ENCODE measurements at places on chromosomes 3 and 15.

- peak; percentile 73 for DNase-seq
These were observed at the start of gene FAH for GRCh38 chr15:80152896-80153876. TSS of gene FAH (plus strand) at chr15:80152999. CDS start at chr15:80153055, 56 bp downstream.

DNA sequence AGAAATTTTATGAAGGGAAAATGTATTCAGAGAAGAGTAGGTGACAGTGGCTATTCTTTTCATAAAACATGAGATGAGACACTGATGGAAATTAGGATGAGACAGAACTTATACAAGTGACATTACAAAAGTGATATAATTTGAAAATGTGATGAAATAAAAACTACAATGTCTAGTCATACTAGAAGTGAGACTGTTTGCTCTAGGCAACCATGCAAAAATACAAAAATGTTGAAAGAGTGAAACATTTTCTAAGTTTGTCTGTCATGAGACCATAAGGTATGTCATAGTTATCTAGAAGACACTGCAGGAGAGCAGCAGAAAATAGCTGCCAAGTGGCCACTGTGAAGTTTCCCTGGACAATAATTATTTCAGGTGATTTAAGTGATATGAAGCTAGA lies 459.5 kb downstream of the DIPK2A start:
- no peak for DNase-seq

- DNase-seq, result no peak
These were observed 14.9 kb downstream of the SERPINI1 start for GRCh38 chr3:167750272-167750971.

DNA sequence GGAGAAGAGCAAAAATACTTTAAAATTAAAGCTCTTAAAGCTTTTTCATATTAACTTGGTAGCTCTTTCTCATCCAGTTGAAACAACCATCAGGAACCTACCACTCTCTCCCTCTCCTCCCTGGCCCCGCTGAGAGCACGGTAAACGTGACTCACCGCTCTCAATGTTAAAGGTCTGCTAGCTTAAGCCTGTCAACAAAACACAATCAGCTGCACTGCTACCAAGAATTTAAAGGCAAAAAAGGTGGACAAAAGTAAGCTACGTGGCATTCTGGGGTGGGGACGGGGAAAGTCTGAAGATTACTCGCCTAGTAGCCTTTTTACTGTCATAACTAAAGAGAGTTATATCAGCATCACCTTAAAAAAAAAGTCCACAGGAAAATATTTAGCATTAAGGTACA lies 8.4 kb upstream of the GP5 start:
- no peak for DNase-seq

- no peak for DNase-seq
These were observed 77.1 kb upstream of the MFGE8 start for GRCh38 chr15:88990185-88990679.

DNA sequence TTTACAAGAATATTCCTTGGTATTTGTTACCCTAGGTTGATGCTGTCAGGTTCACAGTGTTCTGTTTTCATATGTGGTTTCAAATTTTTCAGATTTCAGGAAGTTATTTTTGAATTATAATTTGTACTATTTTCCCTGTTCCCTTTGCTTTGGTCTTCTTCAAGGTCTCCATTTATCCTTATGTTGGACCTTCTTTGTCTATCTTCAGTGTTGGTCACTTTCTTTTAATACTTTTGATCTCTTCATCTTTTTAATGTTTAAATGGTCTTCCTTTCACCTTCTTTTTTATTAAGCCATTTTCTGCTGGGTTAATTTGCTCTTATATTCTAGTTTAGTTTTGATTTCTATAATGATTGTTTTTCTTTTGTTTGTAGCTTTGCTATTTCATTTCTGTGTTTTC lies 61.3 kb downstream of the KLHL25 start:
- no peak for DNase-seq

- no peak for DNase-seq
These were observed 177.1 kb upstream of the UMPS start for GRCh38 chr3:124553178-124553577.

DNA sequence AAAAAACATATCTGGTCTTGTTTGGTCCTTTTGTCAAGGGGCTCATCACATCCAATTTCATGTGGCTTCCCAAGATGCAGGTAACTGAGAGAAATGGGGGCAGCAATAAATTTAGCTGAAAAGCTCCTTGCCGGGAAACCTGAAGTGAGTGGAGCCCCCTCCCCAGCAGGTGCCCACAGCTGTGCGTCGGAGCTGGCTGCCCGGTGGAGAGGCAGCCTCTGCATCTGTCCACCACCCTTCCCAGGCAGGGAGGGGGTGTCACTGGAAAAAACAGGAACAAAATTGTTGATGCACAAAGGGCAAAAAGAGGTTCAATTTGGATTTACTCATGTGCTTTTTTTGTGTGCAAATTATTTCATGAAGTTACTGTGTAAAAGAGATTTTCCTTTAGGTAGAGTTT lies 249.4 kb upstream of the LYSMD4 start:
- no peak for DNase-seq

DNA sequence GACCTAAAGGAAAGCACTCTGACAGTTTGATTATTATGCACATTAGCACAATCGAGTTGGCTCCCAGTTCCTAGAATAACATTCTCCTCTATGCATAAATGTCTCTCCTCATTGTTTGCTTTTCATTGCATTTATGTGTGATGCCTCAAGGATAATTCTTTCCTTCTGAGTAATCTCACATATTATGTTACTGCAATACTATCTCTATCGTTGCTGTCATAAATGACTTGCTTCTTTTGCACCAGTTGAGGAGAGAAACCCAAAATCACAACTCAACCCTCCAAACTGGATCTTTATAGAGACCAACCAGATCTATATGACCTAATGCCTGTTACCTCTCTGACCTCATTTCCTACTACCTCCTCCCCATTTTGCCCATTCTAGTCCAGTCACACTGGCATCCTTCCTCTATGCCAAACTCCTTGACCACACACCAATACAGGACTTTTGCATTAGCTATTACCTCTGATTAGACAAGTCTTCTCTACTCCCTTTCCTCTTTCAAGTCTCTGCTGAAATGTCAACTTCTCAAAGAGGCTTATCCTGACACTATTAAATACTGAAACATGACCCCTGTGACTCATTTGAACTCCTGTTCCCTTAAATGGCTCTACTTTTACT lies 1026.0 kb downstream of the TUSC7 start:
- DNase-seq, result no peak

GRCh38 chr3:16474920-16475319 lies 38.6 kb downstream of the RFTN1 start:
- no peak for DNase-seq

DNA sequence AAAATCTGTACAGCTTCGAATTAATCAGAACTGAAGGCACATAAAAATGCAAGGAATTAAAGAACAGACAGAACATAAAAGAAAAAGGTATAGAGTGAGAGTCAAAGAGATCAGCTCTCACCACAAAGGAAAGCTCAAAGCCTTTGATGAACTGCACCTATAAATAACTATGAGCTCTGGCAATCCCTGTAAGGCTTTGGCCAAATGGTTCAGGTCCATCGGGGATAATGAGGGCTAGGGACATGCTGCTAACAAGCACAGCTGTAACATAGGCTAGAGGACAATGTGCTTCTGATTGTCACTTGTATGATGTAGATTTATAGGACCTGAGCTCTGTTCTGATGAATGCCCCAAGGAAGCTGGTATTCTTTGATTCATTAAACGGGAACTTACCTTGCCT lies 113.9 kb upstream of the MRPL3 start:
- DNase-seq, result no peak

DNA sequence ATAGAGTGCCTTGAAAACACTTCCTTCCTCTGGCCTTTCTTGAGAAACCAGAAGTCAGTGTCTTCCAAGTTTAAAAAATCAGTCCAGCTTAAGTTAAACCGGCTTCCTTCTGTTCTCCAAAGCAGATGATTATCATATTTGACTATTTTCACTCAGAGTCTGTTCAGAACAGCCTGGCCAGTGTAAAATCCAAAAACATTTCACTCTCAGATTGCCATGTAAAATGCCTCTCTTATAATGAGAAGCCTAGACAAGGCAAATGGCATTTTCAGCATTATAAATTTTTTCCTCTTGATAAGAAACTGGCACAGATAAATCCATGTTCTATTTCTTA lies 193.5 kb downstream of the TNIK start:
- no peak for DNase-seq

- DNase-seq, result no peak
These were observed 109.4 kb downstream of the KLF13 start for GRCh38 chr15:31435912-31436628.

DNA sequence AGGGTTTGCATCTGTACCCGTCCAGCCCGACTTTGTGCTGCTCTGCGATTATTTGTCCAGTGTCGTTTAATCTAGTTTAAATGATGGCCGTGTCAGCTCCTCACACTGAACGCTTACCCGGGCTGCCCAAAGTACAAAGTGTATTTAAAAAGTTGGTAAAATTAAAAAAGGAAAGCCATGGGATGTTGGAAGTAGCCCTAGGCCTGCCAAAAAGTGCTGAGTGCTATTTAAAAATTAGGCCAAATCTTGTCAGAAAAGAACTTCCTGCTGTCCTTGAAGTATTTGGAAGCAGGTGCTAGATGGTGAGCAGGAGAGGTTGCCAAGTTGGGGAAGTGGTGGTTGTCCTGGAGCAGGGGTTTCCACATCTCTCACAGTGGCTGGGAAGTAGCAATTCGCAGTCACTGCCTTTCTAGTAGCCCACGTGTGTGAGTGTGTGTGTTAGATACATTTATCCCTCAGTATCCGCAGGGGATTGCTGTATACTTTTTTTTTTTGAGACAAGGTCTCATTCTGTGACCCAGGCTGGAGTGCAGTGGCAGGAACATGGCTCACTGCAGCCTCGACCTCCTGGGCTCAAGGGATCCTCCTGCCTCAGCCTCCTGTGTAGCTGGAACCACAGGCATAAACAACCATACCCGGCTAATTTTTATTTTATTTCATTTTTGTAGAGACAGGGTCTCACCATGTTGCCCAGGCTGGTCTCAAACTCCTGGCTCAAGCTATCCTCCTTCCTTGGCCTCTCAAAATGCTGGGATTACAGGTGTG lies 664 bp downstream of the PPCDC start:
- no peak for DNase-seq

DNA sequence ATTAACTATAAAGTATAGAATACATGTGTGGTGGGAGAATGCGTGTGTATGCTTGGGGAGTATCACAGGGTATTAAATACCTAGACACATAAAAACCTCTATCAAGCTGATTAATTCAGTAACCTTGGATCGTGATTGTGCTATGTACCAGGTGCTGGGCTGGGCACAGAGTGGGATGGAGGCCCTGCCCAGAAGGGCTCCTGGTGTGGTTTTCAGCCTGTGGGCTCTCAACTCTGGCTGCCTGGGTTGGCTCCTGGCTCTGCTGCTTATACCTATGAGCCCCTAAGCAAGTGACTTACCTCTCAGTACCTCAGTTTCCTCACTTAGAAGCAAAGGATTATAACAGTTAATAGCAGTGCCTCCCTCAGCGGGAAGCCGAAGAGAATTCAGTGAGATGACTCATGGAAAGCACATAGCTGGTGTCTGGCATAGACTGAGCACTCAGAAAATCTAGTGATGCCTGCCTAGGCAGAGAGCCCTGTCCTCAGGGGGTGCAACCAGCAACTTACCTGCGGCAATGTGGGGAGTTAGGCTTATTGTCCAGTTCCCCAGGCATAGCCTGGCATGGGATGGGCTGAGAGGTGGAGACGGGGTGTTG lies 90.6 kb upstream of the MYZAP start:
- DNase-seq, result no peak

- DNase-seq, result peak; percentile 63
These were observed 9.6 kb downstream of the EMC3 start for GRCh38 chr3:9976721-9977709.

Data from ureter (tissue), 1 donor.